Esophagus mucosa (tissue), 1 donor: ENCODE measurements at places on chromosomes 1 and 21.

DNA sequence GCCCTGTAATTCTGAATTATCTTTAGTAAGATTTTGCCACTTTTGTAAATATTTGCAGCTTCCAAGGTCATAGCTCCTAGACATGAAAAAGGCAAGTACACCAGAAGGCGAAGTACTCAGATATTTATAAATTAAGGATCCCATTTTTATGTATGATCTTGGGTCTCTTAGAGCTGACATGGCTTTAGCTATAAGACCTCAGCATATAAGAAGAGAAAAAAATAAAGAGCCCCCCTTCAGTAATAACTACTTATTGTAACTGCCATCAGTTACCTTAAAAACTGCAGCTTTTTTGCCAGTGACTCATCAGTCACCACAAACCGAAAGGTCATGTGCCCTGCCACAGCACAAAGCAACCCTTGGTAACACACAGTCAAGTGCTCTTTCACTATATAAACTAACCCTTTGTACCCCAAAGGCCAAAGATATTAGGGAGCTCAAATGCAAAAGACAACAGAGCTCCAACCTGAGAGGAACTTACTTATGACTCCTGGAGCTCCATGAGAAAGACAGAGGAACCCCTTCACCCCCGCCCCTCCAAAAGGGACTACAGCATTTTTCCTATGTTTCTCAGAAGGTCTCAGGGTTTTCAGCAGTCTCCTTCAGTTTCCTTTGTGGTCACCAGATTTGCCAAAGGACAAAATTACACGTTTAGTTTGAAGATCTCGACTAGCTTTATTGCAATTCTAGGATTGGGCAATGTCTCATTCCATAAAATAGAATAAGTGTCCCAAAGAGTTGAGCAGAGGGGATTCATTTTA lies 219.8 kb upstream of the DUSP10 start:
- ATAC-seq, result peak; percentile 32

DNA sequence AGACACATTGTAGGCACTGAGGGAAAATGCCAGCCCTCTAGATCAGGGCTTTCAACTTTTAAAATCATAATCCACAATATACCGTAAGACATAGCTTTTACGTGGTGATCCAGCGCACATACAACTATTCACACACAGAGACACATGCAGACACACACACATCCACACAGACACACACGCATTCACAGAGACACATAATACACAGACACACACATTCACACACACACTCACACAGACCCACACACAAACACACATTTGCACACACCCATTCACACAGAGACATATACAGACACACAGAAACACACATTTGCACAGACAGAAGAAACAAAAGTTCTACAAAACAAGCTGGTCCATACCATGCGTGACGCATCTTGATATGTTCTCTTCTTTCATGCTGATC lies 244.5 kb downstream of the RHOU start:
- no peak for ATAC-seq

GRCh38 chr1:79082233-79082632 lies 75.7 kb upstream of the ADGRL4 start:
- ATAC-seq, result no peak

DNA sequence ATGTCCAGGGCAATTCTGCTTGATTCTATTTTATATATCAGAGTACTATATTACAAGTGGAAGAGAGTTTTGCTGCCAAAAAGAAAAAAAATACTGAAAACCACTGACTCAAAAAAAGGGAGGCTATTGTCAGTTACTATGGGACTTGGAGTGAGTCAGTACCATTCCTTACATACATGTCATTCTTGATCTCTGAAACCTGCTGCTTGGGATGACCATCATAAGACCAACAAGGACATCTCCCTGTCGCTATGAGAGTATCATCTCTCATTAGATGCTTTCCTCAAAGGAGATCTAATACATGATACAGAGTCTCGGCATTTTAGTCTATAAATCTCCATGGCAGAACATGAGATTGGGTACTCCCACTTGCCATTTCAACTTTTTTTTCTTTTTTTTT lies 11.8 kb upstream of the INPP5B start:
- no peak for ATAC-seq

- no peak for ATAC-seq
Observed at GRCh38 chr21:17397703-17398102, 115.1 kb upstream of the CXADR start.

DNA sequence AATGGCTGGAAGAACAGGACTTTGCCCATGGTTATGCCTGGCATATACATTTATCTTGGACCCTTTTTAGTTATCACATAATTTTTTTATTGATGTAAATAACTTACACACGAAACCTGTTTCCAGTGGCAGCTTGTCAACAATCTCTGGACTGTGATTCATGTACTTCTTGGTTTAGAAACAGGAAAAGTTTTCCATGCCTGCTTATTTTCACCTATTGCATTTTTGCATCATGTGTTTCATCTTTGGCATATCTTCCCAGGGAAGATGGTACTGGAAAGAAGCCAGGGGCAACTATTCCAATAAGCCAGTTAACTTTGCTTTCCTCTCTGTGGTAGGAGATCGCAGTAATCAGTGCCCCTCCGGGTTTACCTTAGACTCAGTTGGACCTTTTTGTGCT lies 210.3 kb downstream of the TPR start:
- ATAC-seq, result no peak

GRCh38 chr1:36400514-36400824 lies 2.8 kb upstream of the LSM10 start:
- ATAC-seq, result peak; percentile 25

DNA sequence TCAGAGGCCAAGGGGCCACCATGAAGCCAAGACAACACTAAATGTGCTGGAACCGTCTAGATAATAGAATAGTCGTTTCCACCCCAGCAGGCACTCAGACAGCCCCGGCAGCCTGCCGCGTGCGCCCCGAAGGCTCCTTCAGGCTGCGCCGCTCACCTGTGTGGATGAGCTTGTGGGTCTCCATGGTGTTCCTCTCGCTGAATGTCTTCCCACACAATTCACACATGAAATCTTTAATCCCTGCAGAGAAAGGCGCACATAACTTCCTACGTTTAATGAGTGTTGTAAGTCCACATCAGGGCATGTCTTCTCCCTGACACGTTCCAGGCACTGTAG lies 43.7 kb upstream of the RIPK4 start:
- no peak for ATAC-seq

GRCh38 chr1:63951059-63951946 lies 177.5 kb downstream of the ROR1 start:
- ATAC-seq, result no peak

- ATAC-seq, result no peak
Observed at GRCh38 chr1:173005196-173005864, 45.4 kb downstream of the TNFSF18 start.

DNA sequence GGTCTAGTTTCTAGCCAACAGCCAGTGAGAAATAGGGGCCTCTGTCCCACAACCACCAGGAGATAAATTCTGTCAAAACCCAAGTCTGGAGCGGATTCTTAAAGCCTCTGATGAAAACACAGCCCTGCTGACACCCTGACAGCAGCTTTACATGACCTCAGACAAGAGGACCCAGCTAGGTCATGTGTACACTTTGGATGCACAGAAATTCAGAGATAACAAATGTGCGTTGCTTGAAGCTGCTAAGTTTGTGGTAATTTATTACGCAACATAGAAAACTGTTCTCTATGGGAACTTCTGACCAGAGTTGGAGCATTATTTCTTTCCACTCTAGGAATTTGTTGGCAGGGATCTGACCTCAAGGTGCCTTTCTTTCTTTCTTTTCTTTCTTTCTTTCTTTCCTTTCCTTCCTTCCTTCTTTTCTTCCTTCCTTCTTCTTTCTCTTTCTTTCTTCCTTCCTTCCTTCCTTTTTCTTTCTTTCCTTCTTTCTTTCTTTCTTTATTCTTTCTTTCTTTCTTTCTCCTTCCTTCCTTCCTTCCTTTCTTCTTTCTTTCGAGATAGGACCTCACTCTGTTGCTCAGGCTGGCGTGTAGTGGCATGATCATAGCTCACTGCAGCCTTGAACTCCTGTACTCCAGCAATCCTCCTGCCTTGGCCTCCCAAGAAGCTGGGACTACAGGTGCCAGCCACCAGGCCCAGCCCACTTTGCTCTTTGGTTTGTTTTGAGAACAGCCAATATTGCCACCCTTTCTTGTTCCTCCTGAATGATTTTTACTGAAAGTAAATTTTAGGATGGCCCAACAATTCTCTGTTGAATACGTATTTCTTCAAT lies 14.9 kb upstream of the HMGCS2 start:
- no peak for ATAC-seq

DNA sequence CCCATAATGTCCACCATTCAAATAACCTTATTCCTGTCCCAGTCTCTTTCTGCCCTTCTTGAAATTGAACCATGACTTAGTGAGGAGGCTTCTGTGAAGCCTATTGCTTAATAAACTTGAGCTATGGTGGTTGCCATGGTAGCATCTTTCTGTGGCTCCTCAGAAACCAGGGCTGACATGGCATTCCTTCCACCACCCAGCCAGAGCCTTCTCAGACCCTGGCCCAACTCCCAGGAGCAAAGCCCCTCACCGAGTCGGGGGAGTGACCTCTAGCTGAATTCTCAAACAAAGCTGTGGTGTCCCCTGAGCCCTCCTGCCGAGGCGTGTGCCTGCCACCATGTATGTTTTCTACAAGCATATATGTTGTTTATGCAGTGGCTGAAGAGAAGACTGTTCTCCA lies 259.1 kb downstream of the CACNA1E start:
- ATAC-seq, result no peak

- ATAC-seq, result no peak
Observed at GRCh38 chr1:18725231-18725895, 94.7 kb downstream of the PAX7 start.

GRCh38 chr21:44916965-44917364 lies 3.7 kb downstream of the ITGB2 start:
- peak; percentile 54 for ATAC-seq

DNA sequence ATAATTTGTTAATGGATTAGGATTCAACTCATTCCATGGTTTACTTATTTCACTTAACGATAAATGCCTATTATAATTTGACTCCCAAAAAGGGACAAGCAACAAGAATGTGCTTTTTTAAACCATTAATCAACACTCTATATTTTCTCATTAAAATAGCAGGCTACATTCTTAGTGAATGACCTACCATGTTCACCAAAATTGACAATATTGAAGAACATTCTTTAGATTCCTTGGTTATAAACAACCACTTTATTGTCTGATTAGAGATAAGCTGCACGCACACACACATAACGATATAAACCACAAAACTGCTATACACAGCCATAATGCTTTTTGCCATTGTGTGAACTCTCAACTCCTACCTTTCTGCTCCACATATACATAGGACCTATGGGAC lies 75.4 kb upstream of the LRRC7 start:
- no peak for ATAC-seq

DNA sequence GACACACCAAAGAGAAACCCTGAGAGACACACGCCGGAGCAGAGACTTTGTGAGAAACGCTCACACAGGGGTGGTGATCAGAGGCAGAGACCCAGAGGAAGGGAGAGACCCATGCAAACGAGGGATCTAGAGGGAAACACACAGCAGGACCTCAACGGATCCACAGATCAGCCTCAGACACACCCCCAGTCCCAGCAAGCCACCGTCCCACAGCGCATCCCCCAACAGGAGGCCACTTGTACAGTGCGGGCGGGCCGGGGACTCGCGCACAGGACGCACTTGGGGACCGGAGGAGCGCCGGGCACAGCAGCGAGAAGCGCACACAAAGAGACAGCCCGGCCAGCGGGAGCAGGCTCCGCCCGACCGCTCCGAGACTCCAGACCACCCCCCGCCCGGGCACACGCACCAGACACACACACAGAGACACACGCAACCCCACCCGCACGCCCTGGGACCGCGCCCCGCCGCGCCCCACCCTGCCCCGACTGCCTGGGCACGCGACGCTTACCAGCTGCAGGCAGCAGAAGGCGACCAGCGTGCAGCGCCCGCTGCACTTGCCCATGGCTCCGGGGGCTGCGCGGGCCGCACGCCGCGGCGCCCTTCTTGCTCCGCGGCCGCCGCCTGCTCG lies 587 bp downstream of the NKAIN1 start:
- peak; percentile 64 for ATAC-seq

DNA sequence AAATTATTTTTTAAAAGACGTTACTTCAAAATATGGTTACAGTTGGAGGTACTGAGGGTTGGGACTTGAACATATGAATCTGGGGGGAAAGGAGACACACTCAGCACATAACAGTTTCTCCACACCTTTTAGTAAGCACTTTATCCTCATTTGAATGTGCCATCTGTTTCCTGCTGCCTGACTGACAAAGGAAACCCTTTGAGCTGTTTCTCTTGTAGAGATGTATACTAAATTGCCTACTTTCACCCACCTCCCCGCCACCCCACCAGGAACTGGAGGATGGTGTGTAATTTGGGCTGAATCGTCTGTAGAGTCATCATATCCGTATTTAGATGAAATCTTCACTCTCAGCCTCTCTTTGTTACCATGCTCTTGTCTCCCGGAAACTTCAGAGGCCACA lies 108.1 kb downstream of the KAZN start:
- no peak for ATAC-seq

DNA sequence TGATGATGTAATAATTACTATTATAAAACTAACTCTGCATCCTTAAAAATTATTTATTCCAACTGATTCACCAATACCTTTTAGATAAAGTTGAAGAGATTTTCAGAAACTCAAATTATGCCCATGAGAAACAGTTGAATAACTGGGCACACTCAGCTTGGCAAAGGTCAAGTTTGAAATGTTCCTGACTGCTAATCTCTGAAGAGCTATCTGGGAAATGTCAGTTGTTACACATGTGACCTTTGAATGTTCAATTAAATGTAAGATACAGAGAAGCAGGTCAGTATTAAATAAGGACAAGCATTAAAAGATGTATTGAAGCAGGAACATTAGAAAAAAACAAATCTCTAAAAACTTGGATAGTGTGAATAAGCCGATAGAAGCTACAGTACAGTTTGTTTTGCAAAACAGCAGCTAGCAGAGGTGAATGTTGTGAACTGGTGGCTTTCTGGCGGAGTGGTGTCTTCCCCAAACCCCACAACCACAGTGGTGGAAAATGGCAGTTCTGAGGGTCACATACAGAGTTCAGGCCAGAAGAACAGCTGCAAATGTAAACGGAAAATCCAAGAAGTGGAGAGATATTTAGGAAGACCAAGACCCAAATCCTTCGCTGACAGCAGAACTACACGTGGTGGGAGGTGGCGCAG lies 61.9 kb upstream of the SLC5A9 start:
- no peak for ATAC-seq

DNA sequence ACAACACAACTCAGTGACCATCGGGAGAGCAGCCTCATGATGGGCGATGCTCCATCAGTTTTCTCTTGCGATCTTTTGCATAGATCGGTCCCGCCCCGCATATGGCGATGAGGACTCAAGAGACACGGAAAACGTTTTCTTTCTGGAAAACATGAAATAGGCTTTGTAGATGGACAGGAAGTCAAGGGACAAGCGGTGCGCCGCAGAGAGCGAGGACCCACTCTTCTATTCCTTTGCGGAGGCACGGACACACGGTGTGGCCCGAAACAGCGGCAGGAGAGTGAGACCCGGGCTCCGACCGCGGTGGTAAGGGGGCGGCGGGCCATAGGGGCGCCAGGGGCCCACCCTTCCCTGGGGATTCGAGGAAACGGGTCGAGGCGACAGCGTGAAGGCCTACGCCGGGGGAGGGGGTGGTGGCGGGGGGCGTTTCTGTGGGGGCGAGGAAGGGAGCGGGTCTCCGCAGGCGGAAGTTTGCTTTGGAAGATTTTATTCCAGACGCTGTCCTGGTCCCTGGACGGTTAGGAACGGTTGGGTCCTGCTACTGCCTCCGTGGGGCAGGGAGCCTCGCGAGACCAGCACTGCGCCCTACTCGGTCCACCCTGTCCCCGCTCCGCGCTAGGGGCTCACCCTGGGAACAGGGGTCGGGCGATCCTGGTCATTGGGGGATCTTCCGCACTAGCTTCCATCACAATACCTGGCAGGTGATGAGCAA lies 796 bp upstream of the TDRKH start:
- ATAC-seq, result no peak

- ATAC-seq, result no peak
Observed at GRCh38 chr1:208216806-208217205, 27.4 kb downstream of the PLXNA2 start.
